ENCODE measurements at places on chromosomes 7 and 10. TPM values are rescaled to one million over a fixed set of nuclear protein-coding genes. Genes with fewer than 3 reads are reported as not detected.

PLEKHA1 gene
- 29.8 TPM for total RNA-seq

GRM3 gene
- total RNA-seq = 155 TPM

EN2 gene
- not detected for total RNA-seq

PRSS1 gene
- total RNA-seq = not detected

TMEM196 gene
- 18.8 TPM for total RNA-seq

KAZALD1 gene
- total RNA-seq = 0.41 TPM

ALOX5 gene
- 1.2 TPM for total RNA-seq

STOX1 gene
- 9.0 TPM for total RNA-seq

NANOS1 gene
- total RNA-seq = 7.3 TPM

SLC26A5 gene
- total RNA-seq = not detected

FOXI2 gene
- total RNA-seq = not detected

ZNF425 gene
- 6.9 TPM for total RNA-seq

TMEM176B gene
- 2.4 TPM for total RNA-seq

SPDYE2 gene
- not detected for total RNA-seq

GPR37 gene
- total RNA-seq = 39.1 TPM

SFRP5 gene
- 1.6 TPM for total RNA-seq

OIT3 gene
- 1.2 TPM for total RNA-seq

CFAP58 gene
- 1.2 TPM for total RNA-seq

SLC13A4 gene
- total RNA-seq = 12.6 TPM

TMEM273 gene
- total RNA-seq = 2.4 TPM

TAC1 gene
- total RNA-seq = 21.2 TPM

RHOBTB1 gene
- 30.2 TPM for total RNA-seq

TCERG1L gene
- 2.0 TPM for total RNA-seq

GFRA1 gene
- total RNA-seq = 8.2 TPM

GDF10 gene
- total RNA-seq = 6.5 TPM

CYP2C9 gene
- not detected for total RNA-seq

MRPL32 gene
- total RNA-seq = 48.5 TPM

CELF2 gene
- 129 TPM for total RNA-seq

MSMB gene
- total RNA-seq = not detected

GIMAP2 gene
- total RNA-seq = 3.7 TPM

TACC2 gene
- 14.7 TPM for total RNA-seq

PNLIPRP2 gene
- total RNA-seq = not detected

Data from frontal cortex (tissue), 4 donors.